ENCODE measurements at places on chromosomes 6 and 20.

DNA sequence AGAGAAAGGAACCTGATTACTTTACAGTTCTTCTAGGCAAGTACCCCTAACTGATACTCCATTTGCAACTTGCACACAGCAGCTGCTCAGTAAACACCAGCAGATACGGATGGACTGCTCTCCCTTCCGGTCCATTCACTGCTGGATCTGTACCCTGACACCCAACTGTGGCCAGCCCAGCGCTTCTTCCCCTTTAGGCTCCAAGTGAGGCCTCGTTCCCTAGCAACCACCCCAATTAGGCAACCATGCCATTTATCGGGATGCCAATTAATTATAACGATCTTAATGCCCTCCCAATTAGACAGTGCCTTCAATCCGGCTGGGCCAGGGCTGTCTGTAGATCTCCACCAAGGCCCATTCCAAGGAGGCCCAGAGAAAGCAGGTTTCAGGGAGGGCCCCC, 3.2 kb downstream of the SULF2 start:
- DNase-seq: no peak

- no peak for DNase-seq
Observed at GRCh38 chr20:57229490-57229889, 37.0 kb downstream of the BMP7 start.

- no peak for DNase-seq
Observed at GRCh38 chr6:167839343-167839742, 12.6 kb downstream of the AFDN start.

GRCh38 chr6:158810155-158811095, 8.7 kb downstream of the EZR start:
- no peak for DNase-seq

DNA sequence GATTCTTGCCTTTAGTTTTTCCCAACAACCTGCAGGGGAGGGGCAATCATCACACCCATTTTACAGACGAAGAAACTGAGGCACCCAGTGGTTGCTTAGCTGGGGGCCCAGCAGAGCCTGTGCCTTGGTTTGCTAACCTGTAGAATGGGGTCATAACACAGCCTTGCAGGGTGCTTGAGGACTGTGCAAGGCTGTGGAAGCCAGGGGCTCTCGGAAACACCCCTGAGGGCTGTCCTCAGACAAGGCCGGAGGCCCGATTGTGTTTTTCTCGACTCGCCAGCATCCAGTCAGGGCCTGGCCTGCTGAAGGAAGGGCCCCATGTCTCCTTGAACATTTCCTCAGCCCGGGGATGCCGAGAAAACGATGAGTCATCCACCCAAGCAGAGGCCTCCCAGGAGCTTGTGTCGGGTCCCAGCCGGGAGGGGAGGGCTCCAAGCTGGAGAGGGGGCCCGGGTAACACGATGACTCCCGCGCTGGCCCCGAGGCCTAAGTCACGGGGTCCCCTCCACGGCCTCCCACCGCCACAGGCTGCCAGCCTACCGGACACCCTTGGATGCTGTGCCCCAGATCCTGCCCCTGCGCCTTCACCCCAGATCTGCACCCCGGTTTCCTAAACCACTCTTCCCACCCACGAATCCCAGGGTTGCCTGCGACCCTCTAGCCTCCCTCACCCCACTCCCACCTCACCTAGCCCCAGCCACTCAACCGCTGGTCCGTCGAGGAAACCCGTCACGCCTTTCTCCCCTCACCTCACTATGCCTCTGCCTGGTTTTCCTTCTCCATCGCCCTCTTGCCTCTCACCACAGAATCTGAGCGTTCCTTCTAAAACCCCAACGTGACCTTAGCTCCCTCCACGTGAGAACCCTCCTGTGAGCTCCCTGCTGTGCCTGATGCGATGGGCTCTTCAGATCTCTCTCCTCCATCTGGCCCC, 10.6 kb downstream of the NOL4L start:
- DNase-seq: peak; percentile 46

- no peak for DNase-seq
Observed at GRCh38 chr6:99993533-99994251, at the start of gene MCHR2. MCHR2 (minus strand) TSS chr6:99994223; CDS start chr6:99956147, 38,076 bp downstream.

DNA sequence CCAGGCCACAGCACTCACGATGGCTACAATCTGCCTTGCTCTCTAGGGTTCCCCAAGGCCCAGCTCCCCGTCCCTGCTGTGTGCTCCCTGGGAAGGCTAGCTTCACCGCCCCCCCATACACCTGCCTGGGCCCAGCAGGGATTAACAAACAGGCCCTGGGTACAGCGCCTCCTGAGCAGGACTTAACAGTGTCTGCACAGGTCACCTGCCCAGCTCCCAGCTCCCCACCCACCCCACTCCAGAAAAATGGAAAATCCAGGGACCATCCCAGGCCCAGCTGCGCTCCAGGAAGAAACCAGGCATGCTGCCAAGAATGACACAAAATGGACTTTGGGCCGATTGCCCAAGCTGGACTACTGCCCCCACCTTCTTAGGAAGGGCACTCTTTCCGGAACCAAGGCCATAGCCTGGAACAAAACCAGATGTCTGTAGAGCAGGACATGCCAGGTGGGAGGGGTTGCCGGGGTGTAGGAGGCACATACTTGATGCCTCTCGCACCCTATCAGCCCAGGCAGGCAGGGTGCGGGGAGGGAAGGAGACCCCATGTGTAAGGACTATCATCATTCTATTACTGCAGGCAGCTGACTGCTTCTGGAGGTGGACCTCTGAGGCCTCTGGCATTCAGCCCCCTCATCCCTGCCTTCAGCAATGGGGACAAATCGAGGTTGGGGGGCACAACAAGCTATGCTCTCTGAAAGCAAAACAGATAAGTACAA, 104.9 kb downstream of the SNX5 start:
- no peak for DNase-seq

DNA sequence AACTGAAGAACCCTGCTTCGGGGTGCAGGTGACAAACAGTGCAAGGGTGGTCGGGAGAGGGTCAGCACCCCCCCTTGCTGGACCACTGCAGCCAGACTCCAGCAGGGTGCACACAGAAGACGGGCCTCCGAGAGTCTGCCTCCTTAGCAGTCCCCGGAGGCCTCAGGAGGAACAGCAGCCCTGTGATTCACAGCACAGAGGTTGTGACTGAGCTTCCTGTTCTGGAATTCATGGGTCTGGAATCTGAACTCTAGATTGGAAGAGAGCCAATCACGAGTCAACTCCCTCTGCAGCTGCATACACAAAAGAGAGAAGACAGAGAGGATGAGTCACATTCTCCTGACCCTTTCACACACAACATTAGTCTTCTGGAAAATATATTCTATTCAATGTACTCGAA, 249.0 kb upstream of the OPRM1 start:
- DNase-seq: no peak

- peak; percentile 48 for DNase-seq
Observed at GRCh38 chr20:44733341-44734069, 12.2 kb upstream of the KCNK15 start.

DNA sequence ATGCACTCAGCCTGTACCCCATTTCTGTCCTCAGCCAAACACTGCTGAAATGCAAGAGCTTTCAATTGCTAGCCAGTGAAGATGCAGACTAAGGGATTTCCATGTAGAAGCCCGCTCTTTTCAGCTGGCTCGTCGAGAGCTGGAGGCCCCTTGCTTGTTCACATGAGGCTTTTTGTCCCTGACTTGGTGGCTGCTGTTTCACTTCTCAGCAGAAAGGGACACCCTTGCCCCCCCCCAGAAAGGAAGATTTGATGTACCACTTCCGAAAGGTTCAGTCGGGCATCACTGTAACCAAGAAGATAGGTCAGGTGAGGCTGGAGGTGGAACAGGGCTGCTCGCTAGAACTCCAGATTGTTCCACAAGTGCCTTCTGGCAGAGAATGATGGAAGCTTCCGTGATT, 23.3 kb downstream of the PTPN1 start:
- DNase-seq: no peak

- DNase-seq: no peak
Observed at GRCh38 chr6:168968228-168968627, 285.4 kb downstream of the THBS2 start.

GRCh38 chr6:163457637-163458561, 43.4 kb downstream of the QKI start:
- no peak for DNase-seq

DNA sequence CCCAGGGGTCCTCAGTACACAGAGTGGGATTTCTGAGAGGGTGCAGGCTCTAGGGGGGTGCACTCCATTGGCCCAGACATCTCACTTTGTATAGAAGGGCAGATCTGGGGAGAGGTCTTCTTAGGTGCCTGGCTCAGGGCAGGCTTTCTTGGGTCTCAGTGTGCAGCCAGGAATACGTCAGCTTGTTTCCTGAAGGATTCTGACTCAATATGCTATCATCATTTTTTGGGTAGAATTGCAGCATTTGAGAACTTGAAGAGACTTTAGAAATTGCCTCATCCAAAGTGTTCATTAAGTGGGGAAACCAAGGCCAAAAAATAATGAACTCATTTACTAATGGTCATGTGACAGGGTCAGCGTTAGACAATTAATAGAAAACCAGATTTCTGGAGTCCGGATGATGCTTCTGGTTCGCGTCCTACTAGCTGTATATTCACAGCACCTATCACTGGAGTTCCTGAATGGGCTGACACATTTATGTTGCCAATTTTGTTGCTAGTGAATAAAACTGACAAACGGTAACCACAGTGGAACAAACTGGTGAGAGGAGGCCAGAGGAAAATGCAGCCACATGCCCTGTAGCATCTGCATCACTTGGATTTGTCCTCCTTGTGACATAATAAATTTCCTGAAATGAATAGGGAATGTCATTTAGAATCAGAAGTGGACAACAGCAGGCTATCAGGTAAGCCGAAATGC, 238.9 kb downstream of the TBC1D7 start:
- no peak for DNase-seq

DNA sequence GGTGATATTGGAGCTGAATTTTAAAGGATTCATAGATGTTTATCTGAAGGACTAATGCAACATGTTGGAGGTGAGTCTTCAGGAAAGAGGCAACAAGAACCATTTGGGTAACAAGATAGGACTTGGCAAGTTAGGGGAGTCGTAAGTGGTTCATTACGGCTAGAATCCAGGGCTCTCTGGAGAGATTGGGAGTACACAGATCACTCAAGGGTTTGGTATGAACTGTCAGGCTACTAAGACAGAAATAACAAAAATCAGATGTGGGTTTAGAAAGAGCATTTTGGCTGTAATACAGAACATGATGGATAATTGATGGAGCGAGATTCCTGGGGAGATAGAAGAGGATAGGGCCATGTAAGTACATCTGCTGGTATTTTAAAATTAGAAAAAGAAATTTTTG, 86.3 kb upstream of the ESR1 start:
- no peak for DNase-seq

DNA sequence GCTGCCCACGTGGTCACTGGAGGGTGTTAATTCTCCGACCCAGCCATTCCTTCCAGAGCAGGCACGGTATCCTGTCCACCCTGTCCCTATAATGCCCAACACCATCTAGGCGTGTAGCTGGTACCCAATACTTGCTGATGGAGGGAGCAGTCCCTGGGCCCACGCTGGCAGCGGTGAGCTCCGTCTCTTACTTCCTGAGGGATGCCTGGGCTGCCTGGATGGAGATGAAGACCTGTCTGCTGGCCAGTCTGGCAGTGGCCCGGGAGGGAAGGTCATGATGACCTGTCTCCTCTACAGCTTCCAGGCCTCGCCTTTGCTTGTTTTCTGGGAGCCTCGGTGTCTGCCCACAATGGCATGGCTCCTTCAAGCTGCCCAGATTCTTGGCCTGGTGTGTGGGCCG, 297.9 kb upstream of the SUPT3H start:
- DNase-seq: no peak

DNA sequence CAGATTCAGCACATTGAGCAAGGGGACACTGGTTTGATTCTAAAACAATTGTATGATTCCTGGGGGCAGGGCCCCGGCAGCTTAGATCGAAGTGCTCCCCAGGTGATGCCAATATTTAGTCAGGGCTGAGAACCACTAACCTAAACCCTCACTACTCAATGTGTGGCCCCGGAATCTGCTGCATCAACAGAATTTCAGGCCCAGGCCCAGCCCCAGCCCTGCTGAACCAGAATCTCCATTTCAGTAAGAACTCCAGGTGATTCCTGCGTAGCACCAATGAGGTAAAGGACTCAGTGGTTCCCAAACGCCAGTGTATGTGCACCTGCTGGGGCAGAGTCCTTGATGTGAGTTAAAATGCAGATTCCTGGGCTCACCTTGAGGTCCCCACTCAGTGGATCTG, 152.8 kb upstream of the KCNG1 start:
- DNase-seq: no peak

GRCh38 chr6:157527471-157527907, 146.5 kb downstream of the ZDHHC14 start:
- DNase-seq: no peak

DNA sequence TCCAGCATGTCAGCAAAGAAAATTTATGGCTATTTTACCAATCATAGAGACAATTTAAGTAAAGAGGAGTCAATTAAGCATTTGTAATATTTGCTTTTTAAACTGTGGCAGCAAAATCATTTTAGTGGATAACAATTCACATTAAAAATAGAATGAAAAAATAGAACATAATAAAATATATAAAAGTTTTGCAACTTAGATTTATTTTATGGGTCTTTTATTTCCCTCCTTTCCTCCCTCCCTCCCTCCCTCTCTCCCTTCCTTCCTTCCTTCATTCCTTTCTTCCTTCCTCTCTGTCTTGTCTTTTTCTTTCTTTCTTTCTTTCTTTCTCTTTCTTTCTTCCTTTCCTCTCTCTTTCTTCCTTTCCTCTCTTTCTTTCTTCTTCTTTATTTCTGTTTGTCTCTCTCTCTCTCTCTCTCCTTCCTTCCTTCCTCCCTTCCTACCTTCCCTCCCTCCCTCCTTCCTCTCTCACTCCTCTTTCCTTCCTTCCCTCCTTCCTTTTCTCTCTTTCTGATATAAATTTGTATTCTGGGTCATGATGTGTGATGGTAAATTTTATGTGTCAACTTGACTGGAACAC, 610.9 kb upstream of the CITED2 start:
- DNase-seq: no peak

- no peak for DNase-seq
Observed at GRCh38 chr6:53048431-53049195, 16.6 kb upstream of the FBXO9 start.

- no peak for DNase-seq
Observed at GRCh38 chr6:65922049-65922448, 215.0 kb upstream of the EYS start.

- peak; percentile 96 for DNase-seq
Observed at GRCh38 chr6:36423101-36423824, 19.4 kb downstream of the PXT1 start.

GRCh38 chr6:123074616-123075015, 78.6 kb downstream of the CLVS2 start:
- DNase-seq: no peak

DNA sequence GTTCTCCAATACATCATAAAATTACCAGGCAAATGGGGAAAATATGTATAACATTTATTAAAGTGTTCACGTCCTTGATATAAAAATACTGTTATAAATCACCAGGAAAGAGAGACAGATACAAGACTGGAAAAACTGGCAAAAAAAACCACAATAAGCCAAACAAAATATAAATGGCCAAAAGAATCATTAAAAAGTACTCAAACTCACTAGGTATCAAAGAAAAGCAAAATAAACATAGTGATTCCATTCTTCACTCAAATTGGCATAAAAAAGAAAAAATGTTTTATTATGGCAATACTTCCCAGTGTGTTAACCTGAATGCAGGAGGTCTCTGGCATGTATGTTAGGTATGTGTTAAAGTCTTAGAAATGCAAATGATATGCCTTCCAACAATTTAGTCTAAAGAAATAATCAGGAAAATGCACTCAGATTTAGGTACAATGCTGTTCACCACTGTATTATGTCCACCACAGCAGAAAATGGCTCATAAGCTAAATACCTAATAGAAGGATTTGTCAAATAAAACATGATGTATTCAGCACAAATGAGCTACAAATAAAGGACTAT, 21.4 kb downstream of the SLC23A2 start:
- DNase-seq: no peak

Measured in stimulated activated CD4-positive, alpha-beta T cell treated with anti-CD3 and anti-CD28 coated beads, Interleukin-2, amount 100 ng/mL, for 48 hours (primary cell).